Left ventricle myocardium inferior (tissue), 1 donor: ENCODE measurements at places on chromosomes 1 and 21.

- no peak for DNase-seq
Measured at GRCh38 chr1:172431721-172432192, 11.3 kb downstream of the C1orf105 start.

- DNase-seq, result no peak
Measured at GRCh38 chr1:40421431-40422384, 28.6 kb upstream of the ZFP69B start.

- no peak for DNase-seq
Measured at GRCh38 chr1:25500694-25501093, 42.7 kb upstream of the LDLRAP1 start.

- DNase-seq, result no peak
Measured at GRCh38 chr1:113488576-113489177, 98.4 kb downstream of the MAGI3 start.

DNA sequence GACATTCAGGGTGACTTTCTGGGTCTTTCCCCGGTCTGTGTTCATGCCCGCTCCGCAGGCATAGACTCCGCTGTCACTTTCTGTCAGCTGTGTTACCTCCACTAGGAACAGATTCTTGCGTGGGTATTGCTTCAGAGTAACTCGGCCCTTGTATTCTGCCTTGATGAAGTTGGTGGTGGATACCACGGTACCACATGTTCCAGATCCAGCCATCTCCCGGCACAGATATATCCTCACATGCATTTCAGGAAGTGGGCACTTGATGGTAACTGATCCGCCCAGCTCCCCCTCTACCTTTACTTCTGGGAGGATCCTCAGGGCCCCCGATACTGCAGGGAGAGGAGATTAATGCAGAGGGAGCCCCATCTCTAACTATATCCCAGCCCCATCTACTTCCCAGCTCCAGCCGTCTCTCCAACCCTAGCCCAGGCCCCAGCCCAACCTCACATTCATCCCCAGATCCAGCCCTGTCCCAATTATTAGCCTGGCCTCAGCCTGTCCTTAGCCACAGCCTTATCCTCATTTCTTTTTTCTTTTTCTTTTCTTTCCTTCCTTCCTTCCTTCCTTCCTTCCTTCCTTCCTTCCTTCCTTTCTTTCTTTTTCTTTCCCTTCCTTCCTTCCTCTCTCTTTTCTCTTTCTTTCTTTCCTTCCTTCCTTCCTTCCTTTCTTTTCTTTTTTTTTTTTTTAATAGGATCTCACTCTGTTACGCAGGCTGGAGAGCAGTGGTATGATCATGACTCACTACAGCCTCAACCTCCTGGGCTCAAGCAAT, 7.8 kb downstream of the FCMR start:
- no peak for DNase-seq

DNA sequence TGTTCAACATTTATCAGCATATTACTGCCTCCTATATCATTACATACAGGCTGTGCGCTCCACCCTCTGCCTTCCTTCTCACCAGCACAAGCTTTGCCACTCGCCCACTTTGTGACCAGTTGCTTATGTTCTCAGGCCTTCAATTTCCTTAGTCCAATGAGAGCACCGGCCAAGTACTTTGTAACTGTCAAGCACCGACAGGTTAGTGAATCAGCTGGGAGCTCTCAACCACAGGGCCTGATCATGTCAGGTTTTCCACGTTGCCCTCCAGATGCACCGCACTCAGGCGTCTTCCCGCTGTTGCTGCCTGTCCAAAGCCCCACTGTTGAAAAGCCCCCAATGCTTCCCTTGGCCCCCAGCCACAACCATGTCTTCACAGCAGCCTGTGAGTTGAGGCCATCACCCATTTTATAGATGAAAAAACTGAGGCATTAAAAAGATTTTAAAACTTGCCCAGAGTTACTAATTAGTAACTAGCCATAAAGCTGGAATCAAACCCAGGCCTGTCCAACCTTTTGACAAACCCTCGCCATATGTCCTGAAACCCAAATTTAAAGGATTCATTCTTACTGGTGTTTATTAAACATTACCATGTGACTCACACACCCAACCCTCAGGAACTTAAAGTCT, 3.4 kb upstream of the KCNN3 start:
- no peak for DNase-seq

GRCh38 chr21:20538039-20538658, 460.1 kb upstream of the NCAM2 start:
- no peak for DNase-seq

DNA sequence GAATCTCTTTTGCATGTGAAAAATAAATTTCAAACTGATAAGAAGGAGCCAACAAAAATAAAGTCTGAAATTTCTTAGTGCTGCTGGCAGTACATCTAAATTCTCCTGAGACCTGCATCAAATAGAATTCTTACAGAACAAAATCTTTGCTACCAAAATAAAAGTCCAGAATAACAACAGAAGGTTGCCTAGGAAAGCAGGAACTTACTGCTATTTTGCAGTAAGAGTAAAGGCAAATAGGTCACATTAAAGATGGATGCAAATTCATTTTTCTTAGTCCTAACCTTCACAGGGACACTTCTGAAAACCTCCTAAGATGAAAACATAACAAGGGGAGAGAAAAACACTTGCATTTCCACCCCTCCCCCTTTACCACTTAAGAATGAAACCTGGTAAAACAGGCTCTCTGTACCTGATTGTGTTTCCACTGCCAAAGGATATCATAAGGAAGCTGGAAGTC, 59.0 kb downstream of the RUSC1 start:
- DNase-seq, result no peak

DNA sequence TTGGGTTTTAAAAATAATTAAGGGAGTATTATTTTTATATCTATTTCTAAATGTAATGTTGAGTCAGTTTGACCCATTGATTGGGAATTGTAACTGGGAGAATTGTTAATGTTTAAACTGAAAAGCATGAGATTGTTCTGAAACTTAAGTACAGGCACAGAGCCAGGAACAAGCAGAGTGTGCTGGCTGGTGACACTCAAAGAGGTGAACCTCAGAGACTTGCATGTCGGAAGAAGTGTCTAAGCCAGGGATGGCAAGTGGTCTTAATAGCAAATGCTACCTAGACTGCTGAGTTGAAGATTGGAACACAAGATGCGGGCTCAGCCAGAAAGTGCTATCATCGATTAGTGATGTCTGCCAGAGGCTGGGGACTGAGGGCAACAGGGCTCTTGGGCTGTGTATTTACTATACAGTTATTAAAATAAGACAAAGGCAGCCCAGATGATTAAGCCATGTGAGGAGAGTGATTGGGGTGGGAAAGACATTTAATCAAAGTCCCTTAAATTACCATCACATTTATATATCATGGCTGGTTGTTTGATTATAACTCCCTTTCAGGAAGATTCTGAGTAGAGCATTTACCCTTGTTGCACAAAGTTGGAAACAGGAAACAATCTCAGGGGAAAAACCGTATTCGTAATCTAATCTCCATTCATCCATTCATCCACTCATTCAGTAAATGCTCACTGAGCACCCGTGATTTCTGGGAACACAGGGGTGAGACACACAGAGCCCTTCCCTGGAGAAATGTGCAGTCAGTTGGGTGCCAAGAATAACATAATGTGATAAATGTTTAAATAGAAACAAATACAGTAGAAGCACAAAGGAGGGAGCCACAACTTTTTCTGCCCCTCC, 42.8 kb downstream of the C8A start:
- DNase-seq, result no peak

DNA sequence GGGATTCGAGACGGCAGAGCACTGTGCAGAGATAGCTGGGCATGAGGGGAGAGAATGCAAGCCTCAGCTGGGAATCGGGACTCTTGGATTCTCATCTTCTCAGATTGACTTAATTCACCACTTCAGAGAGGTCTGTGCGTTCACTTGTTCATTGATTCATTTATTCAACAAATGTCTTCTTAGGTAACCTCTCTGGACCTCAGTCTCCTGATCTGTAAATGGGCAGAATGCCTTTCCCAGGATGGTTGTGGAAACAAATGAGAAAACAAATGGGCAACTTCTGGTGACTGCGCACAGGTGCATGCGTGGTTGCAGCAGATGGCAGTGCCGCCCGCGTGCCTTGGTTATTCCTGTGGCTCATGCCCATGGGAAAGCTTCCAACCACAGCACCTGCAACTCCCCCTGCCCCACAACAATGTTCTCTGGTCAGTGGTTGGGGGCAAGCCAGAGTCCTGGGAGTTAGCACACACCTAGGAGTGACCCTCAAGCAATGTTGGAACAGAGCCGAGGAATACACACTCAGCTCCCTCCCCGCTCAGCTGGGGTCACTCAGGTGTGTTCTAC, 110.1 kb upstream of the RUNX3 start:
- no peak for DNase-seq

DNA sequence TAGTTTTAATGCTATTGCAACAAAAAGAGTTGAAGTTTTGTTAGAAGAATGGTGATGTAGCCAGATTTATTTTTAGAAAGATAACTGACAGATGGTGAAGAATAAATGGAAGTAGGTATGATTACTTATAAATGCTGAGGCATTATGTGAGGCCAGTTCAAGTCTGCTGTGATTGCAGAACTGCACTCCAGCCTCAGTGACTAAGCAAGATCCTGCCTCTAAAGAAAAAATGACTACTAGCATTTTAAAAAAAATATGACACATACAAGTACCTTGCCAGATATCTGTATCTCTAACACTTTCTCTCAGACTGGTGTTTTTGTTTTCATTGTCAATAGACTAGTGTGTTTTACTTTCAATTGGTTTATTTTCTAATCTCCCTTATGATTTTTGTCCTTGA, 1242.4 kb upstream of the ADGRL4 start:
- DNase-seq, result no peak

DNA sequence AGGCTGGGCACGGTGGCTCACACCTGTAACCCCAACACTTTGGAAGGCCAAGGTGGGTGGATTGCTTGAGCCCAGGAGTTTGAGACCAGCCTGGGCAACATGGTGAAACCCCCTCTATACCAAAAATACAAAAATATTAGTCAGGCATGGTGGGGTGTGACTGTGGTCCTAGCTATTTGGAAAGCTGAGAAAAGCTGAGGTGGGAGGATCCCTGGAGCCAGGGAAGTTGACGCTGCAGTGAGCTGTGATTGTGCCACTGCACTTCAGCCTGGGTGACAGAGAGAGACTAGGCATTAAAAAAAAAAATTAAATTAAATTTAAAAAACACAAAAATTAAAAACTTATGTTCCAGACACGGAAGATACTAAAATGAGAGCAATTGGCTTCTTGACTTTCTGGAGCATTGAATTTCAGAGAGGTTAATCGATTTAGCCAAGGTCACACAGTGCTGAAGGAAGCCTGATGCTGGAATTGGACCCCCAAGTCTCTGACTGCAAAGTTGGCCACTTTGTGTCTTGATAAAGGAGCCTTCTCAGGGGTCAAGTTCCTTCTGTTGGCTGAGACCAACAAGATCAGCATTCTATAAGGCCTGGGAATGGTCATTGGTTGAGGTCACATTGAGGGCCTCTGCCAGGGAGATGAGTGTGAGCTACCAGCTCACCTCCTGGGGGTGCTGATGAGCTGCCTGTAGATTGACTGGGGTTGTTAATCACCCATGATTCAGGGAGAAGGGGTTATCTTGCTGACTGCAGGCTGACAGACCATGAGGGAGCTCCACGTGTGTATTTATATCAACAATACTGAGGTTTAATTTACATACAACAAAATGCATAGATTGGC, 54.3 kb downstream of the RPS6KA1 start:
- DNase-seq, result no peak

DNA sequence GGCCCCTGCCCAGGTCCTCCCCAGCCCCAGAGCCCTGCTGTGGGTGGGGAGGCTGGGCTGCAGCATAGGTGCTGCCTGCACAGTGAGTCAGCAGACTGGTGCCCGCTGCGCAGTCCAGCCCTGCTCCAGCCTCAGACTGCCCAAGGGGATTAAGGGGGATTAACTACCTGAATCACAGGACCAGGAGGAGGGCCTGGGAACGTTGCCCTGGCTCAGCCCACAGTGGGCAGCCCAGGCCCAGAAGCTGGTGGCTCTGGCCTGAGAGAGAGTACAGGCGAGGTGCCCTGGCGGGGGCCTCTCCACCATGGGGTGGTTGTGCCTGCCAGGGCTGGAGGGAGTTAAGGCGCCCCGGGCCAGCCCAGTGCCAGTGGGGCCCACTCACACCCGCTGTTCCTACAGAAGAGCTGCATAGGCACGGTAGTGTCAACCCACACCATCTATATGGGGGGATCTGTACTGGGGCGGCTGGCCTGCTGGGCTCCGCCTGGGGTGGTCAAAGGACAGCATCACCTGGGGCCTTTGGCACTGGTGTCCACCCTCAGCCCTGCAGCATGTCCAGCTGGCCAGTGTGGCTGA, 2.3 kb downstream of the OBSCN start:
- DNase-seq, result peak; percentile 60
